ENCODE measurements at places on chromosomes 5 and 9.

DNA sequence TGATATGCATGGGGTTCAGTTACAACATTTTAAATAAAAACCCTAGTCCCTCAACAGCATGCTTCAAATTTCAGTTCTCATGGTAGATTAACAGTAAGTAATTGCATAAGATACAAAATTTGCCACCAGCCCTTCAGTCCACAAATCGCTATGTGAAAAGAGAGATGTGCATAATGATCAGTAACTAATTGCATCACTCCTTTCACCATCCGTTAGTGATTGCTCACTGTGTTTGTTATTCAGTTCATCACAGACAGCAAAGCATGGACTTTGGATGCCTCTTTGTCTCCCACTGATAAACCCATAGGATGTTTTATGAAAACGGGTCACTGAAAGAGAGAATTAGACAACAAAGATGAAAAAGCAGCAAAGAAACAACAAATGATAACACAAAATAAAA lies 103.2 kb downstream of the MCTP1 start:
- DNase-seq, result no peak

GRCh38 chr5:154524181-154524580 lies 46.2 kb upstream of the HAND1 start:
- DNase-seq, result no peak

DNA sequence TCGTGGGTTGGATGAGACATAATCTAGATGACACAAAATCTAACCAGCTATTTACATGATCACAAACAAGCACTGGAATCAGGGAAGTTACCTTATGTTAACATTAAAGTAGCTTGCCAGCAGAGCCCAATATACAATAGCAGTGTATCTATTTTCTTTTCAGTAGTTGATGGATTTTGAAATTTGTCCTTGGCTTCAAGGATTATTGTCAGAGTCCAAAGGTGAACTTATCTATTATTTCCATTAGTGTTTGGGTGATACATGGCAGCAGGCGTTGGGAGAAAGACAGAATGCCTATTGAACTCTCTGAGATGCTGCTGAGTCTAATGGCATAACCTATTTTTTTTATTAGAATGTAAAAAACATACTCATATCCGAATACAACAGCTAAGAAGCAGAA lies 223.2 kb upstream of the ACTBL2 start:
- no peak for DNase-seq

- DNase-seq, result no peak
These were observed 50.7 kb downstream of the BAAT start for GRCh38 chr9:101333926-101334702.

GRCh38 chr5:139389701-139390638 lies at the start of gene MZB1:
TSS of gene MZB1 (minus strand) at chr5:139389913. CDS start at chr5:139389856, 57 bp downstream.
- no peak for DNase-seq

GRCh38 chr9:127973169-127974000 lies 7.4 kb downstream of the EEIG1 start:
- no peak for DNase-seq

DNA sequence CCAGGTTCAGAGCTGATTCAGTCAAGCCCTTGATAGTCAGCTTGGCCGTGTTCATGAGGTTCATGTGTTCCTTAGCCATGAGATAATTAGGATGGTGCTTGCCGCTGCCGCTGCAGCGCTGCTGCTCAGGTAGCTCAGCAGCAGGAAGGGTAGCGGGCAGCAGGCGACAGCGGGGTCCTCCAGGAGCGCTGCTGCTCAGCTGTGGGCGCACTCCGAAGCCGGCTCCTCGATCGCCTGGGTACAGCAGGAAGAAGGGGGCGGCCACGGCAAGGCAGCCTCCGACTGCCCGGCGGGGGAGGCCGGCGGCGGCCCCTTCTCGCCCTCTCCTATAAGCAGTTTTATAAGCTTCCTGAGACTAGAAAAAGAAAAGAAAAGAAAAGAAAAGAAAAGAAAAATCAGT lies 1253.6 kb downstream of the EFNA5 start:
- DNase-seq, result no peak

- DNase-seq, result no peak
These were observed 265.6 kb downstream of the TLE1 start for GRCh38 chr9:81423589-81424326.
